ENCODE measurements at places on chromosomes 11 and 22. TPM values are rescaled to one million over a fixed set of nuclear protein-coding genes. Genes with fewer than 3 reads are reported as not detected.

The CSF2RB gene
- 1.8 TPM for total RNA-seq

The EXPH5 gene
- 4.3 TPM for total RNA-seq

The RPUSD4 gene
- total RNA-seq = 41.4 TPM

The OR5AP2 gene
- not detected for total RNA-seq

The SEZ6L gene
- total RNA-seq = 0.05 TPM

The ARHGEF17 gene
- total RNA-seq = 0.05 TPM

The LRRC56 gene
- 3.1 TPM for total RNA-seq

The TMEM25 gene
- 18.6 TPM for total RNA-seq

The MRGPRF gene
- not detected for total RNA-seq

The THY1 gene
- total RNA-seq = 1.3 TPM

The CARD18 gene
- total RNA-seq = not detected

The SERPING1 gene
- not detected for total RNA-seq

The C11orf71 gene
- total RNA-seq = 5.9 TPM

The DNAJB7 gene
- total RNA-seq = not detected

The OR56B4 gene
- total RNA-seq = not detected

The GNG3 gene
- not detected for total RNA-seq

The GRAMD1B gene
- 107 TPM for total RNA-seq

The C11orf91 gene
- total RNA-seq = not detected

All from activated T-cell treated with anti-CD3 and anti-CD28 coated beads, Interleukin-2, amount 50 U/mL, for 72 hours (primary cell).